Esophagus squamous epithelium (tissue), 5 donors: ENCODE measurements at places on chromosomes 6 and 20.

DNA sequence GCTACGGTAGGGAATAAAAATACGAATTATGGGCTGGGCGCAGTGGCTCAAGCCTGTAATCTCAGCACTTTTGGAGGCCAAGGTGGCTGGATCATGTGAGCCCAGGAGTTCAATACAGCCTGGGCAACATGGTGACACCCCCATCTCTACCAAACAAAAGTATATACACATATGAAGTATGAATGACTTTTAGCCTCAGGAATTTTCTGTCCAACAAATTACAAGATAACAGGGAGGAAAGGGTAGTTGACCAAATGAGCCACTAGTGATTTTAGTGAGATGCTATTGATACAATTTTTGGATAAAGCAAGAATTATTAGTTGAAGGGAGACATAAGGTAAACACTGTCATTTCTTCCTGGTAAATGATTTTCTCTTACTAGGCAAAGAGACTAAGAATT, 328.2 kb downstream of the SYNE1 start:
- DNase-seq: no peak

GRCh38 chr6:255041-255750, 37.1 kb upstream of the DUSP22 start:
- no peak for DNase-seq

DNA sequence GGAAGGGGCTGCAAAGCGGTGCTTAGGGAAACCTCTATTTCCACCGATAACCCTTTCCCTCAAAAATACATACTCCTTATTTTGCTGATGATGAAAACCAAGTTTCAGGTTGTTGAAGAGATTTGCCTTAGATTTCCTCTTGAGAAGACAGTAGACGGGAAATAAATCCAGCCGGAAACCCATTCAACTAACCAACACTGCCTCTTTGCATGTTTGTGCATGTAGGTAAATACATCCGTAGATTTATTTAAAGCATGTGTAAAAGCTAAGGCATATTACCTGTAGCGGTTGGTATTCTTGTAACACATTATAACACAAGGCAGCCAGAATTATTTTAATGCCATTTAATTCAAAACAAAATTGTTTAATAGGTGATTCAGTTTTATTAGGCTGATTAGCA, 136.3 kb upstream of the SLC22A23 start:
- DNase-seq: no peak

DNA sequence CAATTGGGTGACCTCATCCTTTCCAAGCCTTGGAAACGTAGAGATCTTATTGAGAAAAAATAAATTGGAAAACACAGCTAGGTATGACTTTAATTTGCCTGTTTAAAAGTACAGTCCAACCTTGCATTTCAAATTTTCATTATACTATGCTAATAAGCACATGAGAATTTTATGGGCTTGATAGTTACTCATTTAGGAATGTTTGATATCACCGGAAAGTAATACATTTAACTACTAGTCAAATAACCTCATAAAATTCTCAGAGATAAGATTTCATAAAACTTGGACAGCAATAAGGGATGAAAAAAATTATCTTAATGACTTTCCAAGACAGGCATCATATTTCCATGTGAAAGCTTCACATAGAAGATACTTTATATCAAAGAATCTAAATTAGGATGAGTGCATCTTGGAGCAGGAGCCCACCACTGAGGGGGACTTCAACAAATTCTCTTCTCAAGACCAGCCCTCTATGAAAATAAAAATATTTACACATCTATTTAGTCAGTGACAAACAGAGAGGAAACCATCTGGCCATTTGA, 236.3 kb downstream of the EPHA7 start:
- no peak for DNase-seq

DNA sequence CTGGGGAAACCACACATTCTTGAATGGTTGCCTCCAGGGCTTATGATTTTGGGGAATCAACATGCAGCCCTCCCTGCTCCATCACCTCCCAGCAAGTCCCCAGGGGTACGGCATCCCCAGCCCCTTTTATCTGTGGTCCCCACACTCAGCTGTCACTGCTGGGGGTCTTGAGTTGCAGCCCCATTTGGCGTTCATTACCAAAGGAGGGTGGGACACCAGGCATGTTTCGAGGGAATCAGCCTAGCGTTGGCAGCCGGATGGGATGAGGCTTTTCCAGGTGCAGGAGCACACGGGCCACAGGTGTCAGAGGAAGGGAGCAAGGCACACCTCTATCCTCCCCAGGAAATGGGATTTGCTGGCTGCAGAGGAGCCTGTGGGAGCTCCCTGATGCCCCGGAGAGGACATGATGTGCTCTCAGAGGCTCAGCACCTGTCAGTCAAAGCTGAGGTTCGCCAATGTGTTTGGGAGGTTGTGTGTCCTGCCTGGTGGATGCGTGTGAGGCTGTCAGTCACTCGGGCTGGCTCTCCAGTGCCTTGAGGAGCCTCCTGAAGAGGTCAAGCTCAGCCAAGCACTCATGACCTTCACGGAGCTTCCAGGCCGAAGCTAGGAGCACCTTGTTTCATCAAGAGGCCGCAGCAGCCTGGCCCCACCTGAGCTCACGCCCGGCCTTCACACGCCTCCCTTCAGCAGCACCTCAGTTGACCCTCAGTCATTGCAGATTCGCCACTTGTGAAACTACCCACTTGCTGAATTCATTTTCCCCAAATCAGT, 95.0 kb downstream of the ERMARD start:
- DNase-seq: no peak

GRCh38 chr20:25274481-25274880, 26.6 kb downstream of the PYGB start:
- DNase-seq: no peak

DNA sequence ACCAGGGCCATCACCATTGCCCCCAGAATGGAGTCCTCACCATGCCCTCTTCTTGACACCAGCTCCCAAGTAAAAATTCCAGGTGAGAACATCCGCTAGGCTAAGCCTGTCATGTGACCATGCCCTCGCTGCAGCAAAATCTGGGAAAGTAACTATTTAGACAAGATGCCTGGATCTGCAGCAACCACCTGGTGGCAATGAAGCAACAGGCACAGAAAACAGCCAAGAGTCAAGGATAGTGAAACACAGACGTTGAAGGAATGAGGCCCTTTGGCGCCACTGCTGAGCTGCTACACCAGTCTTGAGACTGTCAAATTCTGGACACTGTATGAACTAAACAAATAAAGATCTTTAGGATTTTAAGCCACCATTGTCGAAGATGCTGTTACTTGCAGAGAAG, 30.1 kb upstream of the TGM6 start:
- DNase-seq: no peak

DNA sequence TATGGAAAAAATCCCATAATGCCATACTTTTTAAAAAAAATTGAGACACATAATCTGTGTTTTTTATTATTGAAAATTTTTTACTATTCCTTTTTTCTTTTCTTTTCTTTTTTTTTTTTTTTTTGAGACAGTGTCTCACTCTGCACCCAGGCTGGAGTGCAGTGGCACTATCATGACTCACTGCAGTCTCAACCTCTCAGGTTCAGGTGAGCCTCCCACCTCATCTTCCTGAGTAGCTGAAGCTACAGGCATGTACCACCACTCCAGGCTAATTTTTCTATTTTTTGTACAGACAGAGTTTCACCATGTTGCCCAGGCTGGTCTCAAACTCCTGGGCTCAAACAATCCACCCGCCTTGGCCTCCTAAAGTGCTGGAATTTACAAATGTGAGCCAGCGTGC, 100.4 kb downstream of the AFG1L start:
- DNase-seq: no peak

DNA sequence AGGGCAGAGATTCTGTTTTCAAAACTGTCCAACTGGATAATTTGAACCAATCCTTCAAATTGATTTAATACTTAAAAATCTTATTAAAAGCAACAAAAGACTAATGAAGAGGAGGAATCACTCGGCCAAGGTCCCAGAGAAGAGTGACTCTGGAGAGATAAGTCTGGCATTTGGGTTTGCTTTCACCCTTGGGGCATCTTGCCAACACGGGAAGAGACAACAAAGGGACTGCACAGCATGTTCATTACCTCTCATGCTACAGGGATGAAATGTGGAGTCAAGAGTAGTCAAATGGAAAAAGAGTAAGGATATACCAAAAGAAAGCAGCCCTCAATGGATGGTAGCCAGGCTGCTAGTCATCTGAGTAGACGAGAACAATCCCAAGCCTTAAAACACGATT, 68.2 kb downstream of the KHDRBS2 start:
- no peak for DNase-seq

GRCh38 chr6:162704001-162704400, 23.6 kb downstream of the PRKN start:
- DNase-seq: no peak

DNA sequence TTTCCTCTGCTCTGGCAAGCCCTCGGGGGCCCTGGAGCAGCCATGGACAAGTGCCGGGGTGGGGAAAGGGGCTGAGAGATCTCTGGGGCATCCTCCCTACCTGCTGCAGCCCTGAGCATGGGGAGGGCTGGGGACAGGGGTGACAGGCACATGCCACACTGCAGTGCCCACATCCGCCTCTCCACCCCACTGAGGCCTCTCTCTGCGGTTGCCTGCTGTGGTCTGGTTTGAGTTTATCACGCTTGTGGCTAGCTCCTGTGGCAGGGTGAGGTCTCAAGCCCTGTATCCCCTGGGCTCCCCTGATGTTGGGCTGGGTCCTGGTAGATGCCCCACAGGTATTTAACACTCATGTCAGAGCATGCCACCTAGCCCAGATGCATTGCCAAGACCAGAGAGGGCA, 52.9 kb upstream of the MLN start:
- DNase-seq: no peak

- DNase-seq: no peak
Measured at GRCh38 chr6:18213439-18213838, 50.9 kb downstream of the DEK start.

GRCh38 chr6:37897321-37897720, 77.8 kb downstream of the ZFAND3 start:
- DNase-seq: no peak

GRCh38 chr20:38554986-38555385, 26.0 kb upstream of the ADIG start:
- no peak for DNase-seq

DNA sequence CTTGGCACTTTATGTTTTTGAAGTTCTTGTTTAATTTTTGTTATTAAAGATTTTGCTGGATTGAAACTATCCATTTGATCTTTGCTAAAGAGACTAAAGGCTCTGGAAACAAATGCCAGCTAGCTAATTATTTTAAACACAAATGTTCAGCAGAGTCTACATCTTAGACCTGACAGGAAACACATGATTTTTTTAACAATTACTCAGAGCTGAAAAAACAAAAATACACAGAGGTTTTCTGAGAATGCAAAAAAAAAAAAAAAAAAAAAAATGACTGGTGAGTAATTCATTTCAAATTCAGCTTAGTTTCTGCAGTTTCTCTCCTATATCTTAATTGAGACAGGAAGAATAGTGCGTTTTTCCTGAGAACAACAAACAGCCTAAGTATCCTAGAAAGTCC, 448.0 kb downstream of the TENT5A start:
- no peak for DNase-seq
